ENCODE measurements at places on chromosomes 6 and 20.

GRCh38 chr6:136011475-136011874, 160.0 kb downstream of the PDE7B start:
- DNase-seq: no peak

DNA sequence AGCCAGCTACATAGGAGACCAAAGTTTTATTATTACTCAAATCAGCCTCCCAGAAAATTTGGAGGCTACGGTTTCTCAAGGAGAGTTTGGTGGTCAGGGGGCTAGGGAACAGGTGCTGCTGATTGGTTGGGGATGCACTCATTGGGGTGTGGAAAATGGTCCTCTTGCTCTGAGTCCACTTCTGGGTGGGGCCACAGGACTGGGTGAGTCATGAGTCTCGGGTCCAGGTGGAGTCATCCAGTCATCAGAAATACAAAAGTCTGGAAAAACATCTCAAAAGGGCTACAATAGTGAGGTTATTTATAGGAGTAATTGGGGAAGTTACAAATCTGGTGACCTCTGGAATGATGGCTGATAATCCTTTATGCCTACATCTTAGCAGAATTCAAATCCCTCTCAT, 54.3 kb upstream of the SLC22A16 start:
- DNase-seq: no peak

DNA sequence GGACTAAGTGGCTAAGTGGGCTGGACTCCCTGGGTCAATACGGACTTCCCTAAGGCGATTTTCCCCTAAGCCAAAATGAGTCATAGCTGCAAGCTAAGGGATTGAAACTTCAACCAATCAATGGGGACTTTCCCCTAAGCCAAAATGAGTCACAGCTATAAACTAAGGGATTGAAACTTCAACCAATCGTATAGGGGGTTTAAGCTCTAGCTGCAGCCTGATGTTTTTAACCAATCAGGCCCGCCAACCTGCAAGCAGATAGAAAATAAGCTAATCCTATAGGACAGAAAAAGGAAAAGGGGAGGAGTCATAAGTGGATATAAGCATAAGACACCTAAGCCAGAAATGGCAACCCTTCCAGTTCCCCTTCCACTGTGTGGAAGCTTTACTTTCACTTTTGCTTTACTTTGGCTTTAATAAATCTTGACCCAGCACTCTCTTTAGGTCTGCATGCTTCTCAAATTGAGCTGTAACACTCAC, 655.0 kb upstream of the HS3ST5 start:
- DNase-seq: no peak

DNA sequence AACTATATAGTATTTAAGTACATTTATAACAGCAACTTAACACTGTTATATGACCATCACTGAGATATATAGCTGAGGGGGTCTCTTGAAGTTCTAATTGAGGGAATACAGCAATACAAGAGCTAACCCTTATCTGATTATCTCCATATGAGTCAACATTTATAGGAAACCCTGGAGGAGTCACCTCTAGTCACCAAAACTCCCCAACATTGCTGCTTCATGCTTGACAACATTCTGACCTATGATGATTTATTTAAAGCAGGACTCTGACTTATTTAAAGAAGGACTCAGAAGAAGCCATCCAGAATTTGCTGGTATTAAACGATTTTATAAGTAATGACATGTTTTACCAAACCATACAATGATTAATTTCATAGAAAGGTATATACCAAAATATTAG, 182.6 kb upstream of the NOX3 start:
- DNase-seq: no peak

DNA sequence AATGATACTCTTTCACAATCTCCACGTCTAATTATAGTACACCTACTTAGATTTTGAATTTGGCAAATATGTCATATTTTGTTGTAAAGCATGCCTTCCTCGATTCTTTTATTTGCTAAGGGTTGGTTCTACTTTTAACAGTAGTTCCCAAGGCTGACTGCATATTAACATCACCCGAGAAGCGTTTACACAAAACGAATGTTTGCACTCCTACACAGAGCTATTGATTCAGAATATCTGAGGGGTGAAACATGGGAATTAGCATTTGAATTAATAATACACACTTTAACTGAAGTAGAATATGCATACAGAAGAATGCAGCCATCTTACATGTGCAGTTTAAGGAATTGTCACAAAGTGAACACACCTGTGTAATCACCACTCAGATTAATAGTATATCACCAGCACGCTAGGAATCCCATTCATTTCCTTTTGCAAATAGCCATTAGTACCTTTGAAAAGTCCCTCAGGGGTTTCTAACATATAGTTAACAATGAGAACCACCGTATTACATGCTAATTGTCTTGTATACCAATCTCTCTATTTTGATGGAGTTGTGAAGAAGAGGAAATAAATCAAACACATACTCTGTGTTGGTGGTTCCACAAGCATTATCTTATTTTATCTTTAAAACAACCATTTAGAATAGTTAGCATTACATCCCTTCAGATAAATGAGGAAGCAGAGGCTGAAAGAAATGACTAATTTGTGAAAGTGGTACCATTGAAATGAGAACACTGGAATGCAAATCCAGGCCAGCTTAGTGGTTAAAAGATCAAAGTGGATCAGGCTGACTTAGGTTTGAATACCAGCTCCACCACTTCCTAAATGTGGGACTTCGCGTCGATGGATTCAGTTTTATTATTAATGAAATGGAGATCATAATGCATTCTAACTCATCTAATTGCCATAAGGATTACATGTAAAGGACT, 317.6 kb downstream of the HDGFL1 start:
- DNase-seq: no peak

DNA sequence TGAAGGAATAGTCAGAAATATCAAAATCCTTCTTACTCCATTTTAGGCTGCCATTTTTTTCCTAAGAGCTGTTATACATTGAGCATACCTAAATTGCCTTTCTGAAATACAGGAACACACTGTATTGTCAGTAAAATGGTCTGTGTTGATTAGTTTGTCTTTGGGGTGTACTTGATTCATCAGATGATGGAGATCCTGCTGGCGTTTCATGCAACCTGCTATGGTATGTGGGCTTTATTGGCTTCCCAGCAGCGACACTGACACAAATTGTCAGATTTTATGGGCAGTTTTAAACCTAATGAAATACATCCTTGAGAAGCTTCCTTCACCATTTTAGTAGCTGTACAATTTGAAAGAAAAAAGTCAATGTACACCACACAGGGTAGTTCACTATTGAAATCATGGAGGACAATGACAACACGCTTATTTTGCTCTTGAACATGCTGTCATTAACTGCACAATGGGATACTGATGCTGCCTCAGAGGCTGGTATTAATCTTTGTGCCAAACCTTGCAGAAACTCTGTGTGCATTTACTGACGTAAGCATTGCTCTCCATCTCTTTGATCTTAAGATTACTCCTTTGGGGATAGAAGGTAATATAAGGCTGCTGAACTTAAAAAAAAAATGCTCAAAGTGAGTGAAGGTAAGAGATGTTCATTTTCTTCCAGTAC, 124.9 kb downstream of the LAMA2 start:
- no peak for DNase-seq

DNA sequence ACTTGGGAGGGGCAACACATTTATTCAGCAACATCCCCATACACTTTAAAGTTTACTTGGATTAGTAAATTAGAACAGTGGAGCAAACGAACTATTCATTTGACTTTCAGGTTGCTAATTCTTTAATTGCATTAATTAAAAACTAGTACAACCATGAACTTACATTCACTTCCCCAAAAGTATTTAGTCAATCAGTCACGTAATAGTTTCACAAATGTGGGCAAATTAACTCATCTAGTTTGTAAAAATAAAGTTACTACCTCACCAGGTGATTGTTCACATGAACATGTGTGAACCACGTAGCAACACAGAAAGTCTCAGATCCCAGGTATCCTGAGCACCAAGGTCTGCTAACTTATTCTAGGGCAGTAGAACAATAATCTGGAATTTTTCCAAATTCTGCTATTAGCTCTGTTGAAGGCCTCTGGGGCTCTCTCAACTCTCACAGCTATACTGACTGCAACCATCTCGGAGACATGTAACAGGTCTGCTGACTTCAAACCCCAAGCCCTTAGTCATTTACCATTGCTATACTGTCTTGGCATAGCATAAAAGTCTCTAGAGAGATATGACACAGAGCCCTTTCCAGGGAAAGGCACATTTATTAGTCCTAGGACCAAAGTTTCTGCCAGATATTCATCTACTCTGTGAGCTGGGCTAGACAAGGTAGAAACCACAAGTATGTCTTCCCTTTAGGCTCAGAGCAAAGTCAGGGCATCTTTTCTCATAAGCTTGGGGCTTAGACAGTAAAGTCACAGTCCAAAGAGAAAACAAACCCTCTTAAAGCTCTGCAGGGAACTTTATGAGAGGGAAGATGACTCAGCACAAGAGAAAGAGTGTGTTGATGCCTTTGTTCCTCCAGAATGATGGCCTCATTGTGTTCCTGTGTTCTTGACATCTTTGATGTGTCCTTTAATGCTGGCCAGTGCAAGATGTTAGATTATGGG, 50.9 kb upstream of the CCDC28A start:
- no peak for DNase-seq

- no peak for DNase-seq
Measured at GRCh38 chr6:23851522-23851921, 274.5 kb upstream of the NRSN1 start.

DNA sequence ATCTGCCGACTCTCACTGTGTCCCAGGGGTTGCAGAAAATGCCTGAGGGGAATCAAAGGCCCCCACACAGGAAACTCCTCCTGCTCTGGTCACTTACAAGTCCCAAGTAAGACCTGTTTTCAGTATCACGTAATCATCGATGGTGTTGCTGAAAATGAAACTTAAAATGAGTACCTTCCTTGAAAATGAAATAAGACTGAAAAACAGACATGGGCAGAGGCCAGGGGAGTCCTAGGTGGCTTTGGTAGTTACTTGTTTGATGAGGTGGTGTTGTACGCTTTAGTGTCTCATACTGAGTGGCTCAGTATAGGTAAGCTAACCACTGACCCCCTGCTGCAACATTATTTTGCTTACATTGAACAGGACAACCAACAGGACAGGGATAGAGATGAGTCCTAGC, 43.0 kb upstream of the SYNCRIP start:
- no peak for DNase-seq

DNA sequence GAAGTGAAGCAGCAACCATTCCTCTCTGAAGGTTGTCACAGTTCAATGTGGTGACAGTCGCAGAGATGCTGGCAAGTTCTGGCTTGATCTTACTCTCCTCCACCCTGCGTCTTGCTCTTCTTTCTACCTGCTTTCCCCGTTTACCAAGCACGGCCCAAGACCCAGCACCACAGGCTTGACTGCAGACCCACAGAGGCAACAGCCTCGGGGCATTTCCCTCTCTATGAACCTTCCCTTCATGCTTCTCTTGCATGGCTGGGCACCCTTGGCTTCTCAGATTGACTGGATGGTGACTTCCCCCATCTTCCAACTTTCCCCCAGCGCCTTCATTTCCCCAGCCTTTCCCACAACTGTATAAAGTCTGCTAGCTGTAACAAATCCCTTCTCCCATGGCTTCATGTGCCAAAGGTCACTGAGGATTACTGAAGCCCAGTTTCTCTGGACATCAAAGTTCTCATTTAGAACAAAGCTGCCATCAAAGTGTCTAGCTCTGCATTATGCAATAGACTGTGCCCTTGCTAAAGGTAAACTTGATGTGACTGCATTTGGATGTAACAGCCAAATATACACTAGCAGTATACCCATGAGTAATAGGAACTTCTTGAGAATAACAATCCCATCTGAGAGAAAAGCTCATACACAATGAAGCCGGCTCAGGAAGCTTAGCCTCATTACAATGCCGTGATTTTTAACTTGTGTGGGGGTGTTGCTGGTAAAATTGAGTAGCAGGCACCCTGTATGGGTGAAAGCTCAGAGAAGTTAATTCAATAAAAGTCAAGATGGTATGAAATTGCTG, 723.1 kb upstream of the FLRT3 start:
- no peak for DNase-seq

DNA sequence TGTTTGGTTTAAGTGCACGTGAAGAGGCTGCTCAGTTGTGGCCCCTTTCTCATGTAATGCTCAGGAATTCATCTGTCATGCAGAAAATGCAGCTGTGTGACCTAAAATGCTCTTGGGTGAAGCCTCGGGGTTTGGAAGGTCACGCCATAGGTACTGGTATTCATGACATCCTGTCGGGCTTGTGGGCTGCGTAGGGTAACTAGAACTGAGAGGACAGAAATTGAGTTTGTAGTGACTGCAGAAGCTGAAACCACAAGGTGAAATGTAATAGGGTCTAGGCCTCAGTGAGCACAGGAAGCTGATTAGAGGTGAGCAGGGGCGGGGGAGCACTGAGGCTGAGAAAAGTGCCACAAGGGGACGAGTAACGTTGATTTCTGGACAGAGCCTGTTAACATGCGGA, 128.8 kb downstream of the SOBP start:
- no peak for DNase-seq

DNA sequence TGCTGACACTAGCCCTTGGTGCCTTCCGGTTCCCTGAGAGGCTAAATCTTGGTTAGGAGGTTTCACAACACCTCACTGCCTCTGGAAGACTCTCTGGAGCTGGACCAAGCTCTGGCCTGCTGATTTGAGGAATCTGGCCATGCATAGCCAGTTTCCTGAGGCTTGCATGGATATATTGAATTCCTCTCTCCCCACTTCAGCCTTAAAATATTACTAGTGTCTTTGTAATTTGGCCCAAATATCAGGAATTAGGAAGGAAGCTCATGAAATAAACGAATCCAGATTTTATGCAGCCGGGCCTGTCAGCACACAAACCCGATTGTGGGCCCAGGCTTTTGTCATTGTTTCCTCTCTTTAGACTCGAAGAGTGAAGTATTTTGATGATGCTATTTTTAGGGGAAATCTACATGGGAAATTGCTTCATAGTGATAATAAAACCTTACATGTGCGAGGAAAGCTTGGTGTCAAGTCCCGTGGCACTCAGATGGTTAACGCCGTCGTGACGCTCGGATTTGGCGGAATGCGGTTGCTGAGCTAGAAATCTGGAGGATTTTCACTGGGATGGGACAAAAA, 144.4 kb downstream of the PHACTR3 start:
- no peak for DNase-seq

DNA sequence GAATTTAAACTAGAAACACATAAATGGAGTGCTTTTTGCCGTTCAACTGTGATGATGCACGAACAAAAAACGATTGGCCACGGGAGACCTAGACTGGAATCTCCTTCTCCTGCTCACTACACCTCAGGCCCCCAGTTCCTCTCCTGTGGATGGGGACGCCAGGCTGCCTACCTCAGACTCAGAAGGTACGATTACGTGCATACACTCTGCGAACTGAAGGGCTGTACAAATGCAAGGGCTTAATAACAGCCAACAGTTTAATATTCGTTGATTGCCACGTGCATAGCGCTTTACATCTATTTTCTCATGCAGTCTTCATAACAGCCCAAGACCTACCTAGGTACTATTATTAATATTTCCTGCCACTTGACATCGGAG, 495 bp upstream of the ARMC2 start:
- DNase-seq: no peak

- DNase-seq: no peak
Measured at GRCh38 chr20:34571753-34572152, 13.2 kb downstream of the MAP1LC3A start.

- no peak for DNase-seq
Measured at GRCh38 chr6:144246988-144247387, 38.1 kb upstream of the UTRN start.

- DNase-seq: peak; percentile 41
Measured at GRCh38 chr6:54058236-54058635, 53.0 kb upstream of the MLIP start.

All from heart right ventricle (tissue), 16 donors.